ENCODE measurements at places on chromosomes 5 and 9.
A peak's percentile ranks its signal among the peaks of the same experiment; 100 is the strongest.

DNA sequence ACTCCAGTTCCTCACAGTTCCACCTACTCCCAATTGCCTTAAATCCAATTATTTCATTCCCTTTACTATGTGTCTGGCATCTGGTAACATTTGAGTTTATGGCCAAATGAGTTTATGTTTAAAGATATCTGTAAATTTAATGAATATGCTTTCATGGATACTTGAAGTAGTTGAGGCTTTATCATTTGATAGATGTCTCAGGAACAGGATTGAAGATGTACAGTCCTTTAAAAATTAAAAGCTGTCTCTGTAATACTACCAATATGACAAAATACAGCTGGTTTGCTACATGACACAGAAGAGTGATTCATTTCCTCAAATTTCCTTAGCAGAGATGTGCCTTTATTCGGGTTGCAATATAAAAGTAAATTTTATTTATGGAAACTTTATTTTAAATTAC lies 2326.0 kb upstream of the ACO1 start:
- DNase-seq: peak; percentile 7

DNA sequence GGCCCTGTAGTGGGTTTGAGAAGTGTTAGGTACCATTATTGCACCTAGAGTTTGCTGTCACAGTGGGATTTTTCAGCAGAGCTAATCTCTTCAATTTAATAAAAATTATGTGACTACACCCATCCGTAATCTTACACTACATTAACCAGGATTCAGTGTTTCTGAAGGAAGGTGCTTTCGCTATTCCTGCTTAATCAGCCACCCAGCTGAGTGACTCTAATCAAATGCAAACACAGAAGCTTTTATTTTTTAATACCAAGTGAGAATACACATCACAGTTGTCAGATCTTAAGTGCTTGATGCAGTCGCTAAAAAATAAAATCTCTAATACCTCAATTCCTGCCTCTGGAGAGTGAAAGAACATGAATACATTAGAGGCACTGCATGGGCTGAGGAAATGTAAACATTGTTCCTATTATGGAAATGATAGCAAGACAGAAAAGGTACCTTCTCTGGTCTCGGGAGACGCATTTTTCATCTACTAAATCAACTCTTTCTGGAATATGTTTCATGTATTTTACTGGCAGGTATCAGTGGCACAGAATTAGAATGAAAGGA lies 125.7 kb downstream of the SEMA6A start:
- no peak for DNase-seq

DNA sequence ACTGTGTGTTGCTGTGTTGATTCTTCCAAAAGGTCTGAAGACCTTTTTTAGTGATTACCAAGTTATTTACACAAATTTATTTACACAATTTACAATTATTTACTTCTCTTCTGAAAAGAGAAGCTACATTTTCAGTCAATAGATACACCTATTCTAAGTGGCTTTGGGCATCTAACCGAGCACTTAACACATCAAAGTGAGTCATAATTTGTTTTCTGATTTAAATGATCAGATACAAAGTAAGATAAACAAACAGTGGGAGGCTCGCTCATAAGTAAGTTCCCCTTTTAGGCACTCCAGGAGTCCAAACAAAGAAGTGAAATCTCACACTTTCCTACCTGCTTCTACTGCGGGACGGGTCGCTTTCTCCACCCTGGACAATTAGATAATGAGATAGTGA lies 90.2 kb downstream of the APBA1 start:
- DNase-seq: no peak

DNA sequence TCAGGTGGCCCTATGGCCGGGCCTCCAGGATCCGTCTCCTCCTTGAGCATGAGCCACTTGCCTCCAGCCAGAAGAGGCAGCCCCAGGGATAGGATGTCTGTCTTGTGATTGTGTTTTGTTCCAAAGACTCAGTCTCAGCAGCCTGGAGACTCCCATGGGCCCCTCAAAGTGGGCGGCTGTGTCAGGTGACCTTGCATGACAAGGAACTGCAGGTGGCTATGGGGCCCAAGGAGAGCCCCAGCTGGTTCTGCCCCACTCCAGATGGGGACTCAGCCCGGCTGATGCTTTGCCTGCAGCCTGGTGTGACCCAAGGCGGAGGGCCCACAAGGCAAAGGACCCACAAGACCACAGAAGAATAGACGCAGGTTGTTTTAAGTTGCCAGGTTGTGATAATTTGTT lies 284.3 kb upstream of the IRX4 start:
- peak; percentile 69 for DNase-seq

DNA sequence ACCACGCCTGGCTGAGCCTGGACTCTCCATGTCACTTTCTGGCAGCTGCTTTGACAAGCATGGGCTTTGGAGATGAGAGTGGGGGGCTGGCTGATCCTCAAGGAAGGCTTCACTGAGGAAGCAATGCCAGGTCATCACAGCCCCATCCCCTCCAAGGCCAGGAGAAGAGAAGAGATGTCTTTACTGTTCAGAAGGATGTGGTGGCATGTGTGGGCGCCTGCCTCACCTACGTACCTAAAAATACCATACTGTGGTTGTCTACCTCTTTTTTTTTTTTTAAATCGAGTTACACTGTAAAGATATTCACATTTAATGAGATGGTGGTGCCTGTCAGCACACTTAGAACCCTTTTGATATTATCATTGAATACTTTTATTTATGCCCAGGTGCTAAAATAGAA lies 26.4 kb upstream of the CTNNA1 start:
- DNase-seq: no peak

- DNase-seq: peak; percentile 89
Observed at GRCh38 chr5:107401470-107402122, 269.1 kb downstream of the EFNA5 start.

DNA sequence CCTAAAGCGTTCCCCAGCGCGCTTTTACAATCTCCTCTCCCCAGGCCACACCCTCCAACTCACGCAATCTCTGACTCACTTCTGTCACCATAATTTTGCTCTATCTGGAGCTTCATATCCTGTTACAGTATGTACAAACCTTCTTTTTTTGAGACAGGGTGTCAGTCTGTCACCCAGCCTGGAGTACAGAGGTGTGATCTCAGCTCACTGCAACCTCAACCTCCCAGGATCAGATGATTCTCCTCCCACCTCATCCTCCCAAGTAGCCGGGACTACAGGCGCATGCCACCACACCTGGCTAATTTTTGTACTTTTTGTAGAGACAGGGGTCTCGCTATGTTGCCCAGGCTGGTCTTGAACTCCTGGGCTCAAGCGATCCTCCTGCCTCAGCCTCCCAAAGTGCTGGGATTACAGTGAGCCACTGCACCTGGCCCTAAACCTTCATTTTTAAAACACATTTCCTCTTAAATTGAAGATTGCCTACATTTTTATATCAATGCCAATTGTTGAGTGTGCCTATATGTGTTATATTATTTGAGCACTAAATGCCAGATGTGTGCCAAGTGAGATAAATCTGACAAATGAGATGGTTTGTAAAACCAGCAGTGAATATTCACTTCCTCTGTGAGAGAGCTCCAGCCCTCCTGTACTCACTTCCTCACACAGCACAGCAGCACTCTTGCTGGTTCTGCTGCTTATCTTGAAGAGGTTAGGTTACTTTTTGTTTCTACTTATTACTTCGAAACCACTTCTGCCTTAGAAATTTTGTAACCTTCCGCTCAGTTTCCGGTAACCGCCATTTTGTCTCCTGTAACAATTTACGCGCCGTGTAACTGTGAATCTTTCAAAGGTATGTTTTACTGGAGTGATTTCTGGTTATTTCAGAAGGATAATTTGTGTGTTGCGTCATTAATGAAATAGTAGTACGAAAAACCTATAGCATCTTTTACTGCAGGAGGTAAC lies 57.9 kb downstream of the DOCK8 start:
- DNase-seq: no peak

DNA sequence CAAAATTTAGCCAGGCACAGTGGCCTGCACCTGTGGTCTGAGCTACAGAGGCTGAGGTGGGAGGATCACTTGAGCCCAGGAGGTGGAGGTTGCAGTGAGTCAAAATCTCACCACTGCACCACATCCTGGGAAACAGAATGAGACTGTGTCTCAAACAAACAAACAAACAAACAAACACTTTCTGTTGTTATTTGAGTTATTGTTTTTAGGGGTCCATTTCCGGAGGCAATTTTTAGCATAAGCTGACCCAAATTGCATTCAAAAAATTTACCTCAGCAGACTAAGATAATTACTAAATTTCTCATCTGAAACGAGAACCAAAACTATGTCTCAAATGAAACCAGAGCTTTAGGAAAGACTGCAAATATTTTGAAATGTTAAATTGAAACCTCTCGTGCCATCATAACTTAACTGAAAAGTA lies 1485.1 kb downstream of the EFNA5 start:
- no peak for DNase-seq

DNA sequence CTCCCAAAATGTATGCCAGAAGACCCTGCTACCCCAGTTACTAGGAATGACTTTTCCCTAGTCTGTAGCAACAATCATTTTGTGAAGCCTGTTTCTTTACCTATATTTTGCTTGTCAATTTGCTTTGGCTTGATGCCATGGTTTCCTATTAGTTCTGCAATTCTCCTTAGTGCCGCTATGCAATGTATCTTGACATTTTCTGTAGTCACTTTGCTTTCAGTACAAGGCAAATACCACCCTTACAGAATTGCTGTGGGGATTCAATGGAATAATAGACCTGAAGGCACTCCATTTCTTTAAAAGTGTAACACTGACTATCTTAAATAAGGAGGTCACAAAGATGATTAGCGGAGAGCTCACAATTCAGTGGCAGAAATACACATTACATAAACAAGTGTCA lies 291.1 kb downstream of the NR2F1-AS1 start:
- no peak for DNase-seq

DNA sequence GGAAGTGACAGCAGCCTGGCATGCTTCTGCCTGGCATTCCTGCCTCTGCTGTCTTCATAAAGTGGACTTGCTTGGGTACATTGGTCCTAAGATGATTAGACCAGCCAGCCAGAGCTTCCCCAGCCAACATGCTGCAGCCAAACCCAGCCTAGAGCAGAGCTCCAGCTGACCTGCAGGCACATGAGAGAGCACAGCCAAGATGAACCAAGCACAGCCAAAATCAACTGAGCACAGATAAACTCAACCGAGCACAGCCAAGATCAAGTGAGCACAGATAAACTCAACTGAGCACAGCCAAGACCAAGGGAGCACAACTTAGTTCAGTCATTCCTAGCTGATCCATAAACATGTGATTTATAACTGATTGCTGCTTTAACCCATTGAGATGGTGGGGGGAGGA lies 266.5 kb downstream of the MSX2 start:
- no peak for DNase-seq

GRCh38 chr5:9834871-9835770 lies 205.0 kb upstream of the TAS2R1 start:
- no peak for DNase-seq

- no peak for DNase-seq
Observed at GRCh38 chr5:162817364-162817763, 620.0 kb upstream of the CCNG1 start.

DNA sequence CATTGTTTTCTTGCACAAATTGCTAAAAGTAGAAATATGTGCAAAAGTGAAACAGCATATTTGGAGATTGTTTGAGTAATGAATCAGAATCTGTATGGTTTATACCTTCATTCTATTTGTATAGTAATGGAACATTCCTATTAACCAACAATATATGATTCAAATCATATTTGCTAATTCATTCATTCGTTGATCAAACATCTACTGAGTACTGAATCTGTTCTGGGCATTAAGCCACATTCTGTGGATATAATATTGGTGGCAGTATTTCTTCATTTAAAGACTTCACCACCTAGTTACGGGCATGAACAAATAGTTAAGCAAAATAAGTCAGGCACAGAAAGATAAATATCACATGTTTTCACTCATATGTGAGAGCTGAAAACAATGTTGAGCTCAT lies 385.7 kb downstream of the MTRR start:
- no peak for DNase-seq

GRCh38 chr5:53110156-53110555 lies 599 bp upstream of the MOCS2 start:
- DNase-seq: no peak

DNA sequence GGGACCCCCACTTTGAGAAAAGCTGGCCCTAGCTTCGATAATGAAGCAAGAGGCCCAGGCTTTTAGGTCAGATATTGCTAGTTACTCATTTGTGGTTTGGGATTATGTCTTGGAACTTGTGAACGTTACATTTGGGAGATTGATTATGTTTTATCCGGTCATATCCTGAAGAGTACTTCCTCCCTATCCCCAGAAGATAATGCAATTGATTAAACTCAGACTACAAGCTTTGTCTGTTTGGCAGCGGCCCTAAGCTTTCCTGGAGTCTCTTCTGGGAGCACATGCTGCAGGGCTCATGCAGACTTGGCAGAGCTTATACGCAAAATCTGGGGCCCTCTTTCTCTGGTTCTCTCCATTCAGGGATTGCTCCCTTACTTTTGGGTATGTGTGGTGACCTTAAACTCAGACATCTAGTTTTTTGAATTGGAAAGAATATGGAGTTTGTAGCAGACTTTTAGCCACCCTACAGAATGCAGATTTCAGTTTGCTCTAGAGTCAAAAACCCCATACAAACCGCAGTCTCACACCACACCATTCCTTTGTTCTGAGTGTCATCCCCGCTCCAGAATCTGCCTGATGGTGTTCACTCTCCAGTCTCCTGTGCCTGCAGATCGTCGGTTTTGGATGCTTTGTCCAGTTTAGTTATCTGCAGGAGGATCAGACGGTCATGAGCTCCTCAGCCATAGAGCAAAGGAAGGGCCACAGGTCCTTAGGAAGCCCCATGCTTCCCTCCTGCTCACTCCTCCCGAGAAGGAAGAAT lies 449.5 kb upstream of the TRPC7 start:
- DNase-seq: no peak

- DNase-seq: no peak
Observed at GRCh38 chr5:55324006-55324405, 16.2 kb downstream of the MTREX start.

DNA sequence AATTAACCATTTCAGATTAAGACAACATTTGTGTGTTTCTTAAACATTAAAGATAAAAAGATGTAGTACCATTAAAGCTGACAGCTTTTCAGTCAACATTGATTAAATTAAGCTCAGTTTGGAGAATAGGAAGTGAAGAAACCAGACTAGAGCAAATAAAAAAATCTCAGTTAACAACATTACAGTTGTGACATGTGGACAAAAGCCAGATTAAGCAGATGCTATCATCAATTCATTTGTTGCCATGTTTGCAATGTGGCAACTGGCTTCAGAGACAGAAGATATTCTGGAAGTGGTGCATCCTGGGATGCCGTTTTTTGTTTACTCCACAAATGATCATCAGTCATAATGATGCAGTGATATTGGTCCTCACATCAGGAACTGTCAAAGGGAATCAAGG lies 70.3 kb upstream of the CNTLN start:
- DNase-seq: no peak

DNA sequence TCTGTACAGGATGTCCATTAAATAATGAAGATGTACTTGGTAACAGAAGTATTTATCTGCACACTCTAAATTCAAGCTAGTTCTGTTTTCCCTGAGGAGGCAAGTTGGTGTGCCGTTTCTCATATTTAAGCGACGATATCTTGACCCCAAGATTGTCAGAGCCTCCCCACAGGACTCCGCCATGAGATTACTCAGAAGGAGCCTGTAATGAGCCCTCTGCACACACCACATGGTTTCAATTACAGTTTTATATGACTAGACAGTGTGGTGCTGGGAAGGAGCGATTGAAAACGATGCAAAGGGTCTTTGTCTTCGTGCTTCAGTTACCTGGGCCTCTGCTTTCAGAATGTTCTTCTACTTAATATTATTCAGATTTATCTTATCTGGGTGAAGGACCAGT lies 840.4 kb upstream of the WWC1 start:
- no peak for DNase-seq
